ENCODE measurements at places on chromosomes 4 and X. TPM values are rescaled to one million over a fixed set of nuclear protein-coding genes. Genes with fewer than 3 reads are reported as not detected.
A peak's percentile ranks its signal among the peaks of the same experiment; 100 is the strongest.

DNA sequence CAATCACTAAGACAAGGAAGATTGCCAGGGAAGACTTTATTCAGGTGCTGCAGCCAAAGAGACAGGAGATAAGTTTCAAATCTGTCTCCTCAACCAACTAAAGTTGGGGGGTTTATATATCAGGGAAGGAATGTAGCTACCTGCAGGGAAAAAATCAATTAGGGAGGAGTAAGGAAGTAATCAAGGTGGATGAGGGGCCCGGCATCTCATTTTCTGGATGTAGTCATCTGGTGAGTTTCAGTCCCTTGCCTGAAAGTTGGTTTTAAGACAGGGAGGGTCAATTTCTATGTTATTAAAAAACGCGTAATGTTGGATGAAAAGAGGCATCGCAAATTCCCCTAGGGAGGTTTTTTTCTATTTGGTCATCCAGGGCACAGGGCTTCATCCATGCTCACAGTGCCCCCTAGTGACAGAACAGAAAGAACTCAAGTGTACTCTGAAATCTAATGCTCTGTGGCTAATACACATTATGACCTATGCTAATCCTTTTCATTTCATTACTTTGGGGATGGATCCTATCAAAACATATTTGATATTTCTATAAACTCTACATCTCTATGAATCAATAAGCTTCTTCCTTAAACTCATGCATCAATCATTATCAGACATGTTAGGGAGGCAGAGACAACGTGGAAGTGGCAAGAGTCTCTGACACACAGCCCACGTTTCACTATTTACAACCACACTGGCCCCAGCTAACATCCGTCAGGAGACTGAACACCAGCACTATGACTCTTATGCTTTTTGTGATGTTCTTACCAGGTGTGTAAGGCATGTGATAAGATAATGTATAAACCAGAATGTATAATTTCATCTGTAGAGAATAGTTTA is 1577.0 kb upstream of the TENM3 start:
- DNase-seq = peak; percentile 47

HSFX3 gene
- total RNA-seq = not detected

DNA sequence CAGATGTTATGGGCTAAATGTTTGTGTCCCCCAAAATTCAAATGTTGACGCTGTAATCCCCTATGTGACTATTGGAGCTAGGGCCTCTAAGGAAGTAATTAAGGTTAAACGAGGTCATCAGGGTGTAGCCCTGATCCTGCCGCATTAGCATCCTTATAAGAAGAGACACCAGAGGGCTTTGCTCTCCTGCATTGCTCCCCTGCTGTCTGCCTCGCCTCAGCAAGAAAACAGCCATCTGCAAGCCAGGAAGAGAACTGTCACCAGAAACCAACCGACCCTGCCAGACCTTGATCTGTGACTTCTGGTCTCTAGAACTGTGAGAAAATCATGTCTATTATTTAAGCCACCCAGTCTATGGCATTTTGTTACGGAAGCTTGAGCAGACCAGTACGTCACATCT is 331.9 kb downstream of the DCTD start:
- DNase-seq = no peak

TMPRSS11D gene
- total RNA-seq = under 0.01 TPM

DNA sequence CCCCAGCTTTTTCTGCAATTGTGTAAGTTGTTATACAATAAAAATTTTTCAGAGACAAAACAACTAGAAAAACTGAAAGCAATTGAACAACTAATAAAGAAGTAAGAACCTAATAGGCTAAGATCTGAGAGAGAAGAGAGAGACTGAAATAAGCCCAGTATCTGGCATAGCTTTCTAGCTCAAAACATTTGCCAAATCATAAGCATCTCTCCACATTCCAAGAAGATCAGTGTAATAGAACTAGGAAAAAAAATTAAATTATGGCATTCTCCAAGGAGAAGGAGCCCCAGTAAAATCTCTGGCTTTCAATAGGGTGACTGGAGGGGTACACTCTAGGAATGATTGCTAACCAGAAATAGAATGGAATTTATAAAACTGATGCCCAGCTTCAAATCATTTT is 19.0 kb upstream of the PPP3CA start:
- no peak for DNase-seq

DNA sequence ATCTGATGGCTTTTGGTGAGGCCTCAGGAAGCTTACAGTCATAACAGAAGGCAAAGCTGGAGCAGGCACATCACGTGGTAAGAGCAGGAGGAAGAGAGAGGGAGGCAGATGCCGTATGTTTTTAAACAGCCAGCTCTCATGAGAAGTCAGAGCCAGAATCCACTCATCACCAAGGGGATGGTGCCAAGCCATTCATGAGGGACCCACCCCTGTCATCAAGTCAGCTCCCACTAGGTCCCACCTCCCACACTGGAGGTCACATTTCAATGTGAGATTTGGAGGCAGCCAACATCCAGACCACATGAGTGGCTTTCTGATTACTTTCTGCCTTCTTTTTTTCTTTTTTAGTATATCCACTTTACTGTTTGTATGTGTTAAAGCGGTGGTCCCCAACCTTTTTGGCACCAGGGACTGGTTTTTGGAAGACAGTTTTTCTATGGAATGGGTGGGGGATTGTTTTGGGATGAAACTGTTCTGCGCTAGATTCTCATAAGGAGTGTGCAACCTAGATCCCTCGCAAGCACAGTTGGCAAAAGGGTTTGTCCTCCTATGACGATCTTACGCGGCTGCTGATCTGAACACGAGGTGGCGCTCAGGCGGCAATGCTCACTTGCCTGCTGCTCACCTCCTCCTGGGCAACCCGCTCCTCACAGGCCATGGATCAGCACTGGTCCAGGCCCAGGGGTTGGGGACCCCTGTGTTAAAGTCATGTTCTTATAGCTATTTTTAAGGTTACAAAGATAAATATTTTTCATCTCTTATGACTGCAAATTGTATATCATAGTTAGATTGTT is 61.7 kb downstream of the SLIT2 start:
- peak; percentile 38 for DNase-seq

DNA sequence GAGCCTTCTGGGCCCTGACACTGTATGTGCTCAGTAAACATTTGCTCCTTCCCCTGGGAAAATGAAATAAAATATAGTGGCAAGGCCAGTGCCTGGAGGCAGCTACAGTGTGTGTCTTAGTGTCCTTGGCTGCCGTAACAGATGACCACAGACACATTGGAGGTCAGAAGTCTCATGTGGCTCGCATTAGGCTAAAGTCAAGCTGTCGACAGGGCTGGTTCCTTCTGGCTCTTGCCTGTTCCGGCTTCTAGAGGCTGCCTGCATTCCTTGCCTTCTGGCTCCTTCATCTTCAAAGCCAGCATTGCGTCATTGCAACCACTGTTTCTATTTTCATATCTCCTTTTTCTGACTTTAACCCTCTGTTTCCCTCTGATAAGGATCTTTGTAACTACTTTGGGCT is 83.6 kb upstream of the STX18 start:
- DNase-seq = no peak

DNA sequence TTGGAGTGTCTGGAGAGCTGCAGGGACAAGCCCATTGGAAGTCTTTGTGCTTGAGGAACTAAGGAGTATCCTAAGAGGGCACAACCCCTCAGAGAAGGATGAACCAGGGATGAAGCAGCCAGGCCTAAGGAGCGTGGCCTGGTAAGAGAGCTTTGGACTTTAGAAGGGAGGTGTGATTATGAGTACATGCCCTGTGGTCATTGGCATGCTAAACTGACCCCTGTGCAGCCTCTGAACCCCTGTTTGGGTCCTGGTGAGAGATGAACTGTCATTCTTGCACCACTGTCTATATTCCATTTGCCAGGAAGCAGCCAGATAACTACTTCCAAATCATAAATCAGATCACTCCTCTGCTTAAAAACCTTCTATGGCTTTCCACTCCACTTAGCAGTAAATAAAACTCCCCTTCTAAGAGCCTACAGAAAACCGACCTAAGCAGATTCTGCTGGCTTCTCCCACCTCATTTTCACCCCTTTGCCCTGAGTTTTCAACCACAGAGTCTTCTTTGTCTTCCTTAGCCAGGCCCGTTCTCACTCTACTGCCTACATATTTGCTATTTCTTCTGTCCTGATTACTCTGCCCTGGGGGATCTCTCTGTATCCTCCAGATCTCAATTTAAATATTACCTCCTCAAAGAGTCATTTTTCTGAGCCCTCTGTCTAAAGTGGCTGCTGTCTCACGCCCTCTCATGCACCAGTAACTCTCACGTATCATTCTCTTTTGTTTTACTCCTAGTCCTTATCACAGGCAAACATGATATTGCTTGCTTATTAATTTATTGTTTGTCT is 56.7 kb downstream of the MID1IP1 start:
- DNase-seq = no peak

RAB33A gene
- 0.44 TPM for total RNA-seq

- peak; percentile 34 for DNase-seq
Observed at GRCh38 chrX:73944563-73944908, 359.4 kb upstream of the ZCCHC13 start.

DACH2 gene
- not detected for total RNA-seq

GRCh38 chr4:151206241-151207005 is 70.5 kb upstream of the PRSS48 start:
- DNase-seq = peak; percentile 52

DNA sequence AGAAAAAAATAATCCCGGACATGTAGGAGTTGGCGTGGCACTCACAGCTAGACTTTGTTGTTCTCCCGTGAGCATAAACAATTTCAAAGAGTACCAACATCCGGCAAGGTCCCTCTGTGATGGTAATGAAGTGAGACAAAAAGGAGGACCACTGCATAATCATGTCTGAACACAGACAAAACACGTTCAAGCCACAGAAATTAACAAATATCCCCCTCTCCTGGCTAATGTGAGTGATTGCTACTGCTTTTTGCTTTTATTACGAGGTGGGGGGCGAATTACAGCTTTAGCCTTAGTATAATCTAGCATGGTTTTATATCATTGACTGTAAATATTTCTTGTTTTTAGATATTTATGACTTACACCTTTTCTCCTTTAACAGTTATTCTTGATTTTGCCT is 118.5 kb downstream of the PLS3 start:
- peak; percentile 44 for DNase-seq

GRCh38 chr4:112766422-112766821 is 129.5 kb downstream of the LARP7 start:
- peak; percentile 9 for DNase-seq

REPS2 gene
- 5.2 TPM for total RNA-seq

- DNase-seq = no peak
Observed at GRCh38 chr4:39555472-39555871, 28.2 kb upstream of the UGDH start.

- no peak for DNase-seq
Observed at GRCh38 chr4:151951671-151952050, 190.9 kb upstream of the GATB start.
